ENCODE measurements at places on chromosomes 13 and 19. TPM values are rescaled to one million over a fixed set of nuclear protein-coding genes. Genes with fewer than 3 reads are reported as not detected.

DNA sequence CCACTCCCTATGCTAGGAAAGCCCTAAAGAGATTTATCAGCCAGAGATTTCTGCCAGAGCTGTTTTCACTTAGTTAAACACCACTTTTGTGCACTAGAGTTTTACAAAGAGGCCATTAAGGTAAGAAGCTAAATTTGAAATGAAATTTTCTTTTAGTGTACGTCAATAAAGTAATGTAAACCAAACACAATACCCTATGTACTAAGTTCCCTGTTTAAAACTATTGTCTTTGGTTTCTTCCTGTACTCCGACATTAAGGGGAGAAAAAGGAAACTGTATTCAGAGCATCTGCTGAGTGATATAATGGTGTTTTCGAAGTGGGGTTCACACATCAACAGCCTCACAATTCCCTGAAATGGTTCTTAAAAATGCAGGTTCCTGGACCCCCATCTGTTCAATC, 40.7 kb upstream of the STARD13 start:
- DNase-seq: peak; percentile 34

GRCh38 chr13:94169454-94170144, 309.9 kb downstream of the DCT start:
- DNase-seq: no peak

DNA sequence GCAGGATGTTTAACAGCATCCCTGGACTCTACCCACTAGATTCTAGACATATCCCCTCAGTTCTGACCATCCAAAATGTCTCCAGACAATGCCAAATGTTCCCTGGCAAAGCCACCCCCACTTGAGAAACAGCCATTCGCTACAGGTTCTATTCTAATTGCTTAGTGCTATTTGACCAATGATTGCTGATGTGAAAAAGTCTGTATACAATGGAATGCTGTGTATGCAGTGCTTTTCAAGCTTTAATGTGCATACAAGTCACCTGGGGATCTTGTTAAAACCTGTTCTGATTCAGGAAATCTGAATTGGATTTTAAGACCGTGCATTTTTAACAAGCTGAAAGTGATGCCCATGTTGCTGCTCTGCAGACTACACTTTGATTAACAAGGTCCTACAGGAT, 331.8 kb upstream of the KLF12 start:
- DNase-seq: no peak

DNA sequence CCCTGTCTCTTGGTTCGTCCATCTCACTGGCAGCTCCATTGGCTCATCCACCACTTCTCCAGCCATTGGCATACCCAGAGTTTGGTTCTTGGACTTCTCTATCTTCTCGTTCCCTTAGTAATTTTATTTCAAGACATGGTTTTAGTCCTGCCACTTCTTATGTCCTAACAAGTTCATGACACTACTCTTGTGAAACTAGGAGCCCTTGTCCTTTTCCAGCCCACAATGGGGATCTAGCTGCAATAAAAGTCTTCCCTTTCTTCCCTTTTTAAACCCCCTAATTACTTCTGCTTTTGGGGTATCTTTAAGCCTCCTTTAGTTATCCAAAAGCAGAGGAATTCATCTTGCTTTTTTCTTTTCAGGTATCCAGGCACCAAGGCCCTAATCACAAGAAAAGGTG, 2.9 kb upstream of the RCBTB2 start:
- no peak for DNase-seq

The SULT2B1 gene
- polyA plus RNA-seq: not detected

The MYO16 gene
- polyA plus RNA-seq: 0.03 TPM
